ENCODE measurements at places on chromosomes 3 and 15. TPM values are rescaled to one million over a fixed set of nuclear protein-coding genes. Genes with fewer than 3 reads are reported as not detected.

ATP10A gene
- 11.1 TPM for polyA plus RNA-seq

FAM107A gene
- 4.9 TPM for polyA plus RNA-seq

BMF gene
- 9.3 TPM for polyA plus RNA-seq

ACTRT3 gene
- polyA plus RNA-seq: 0.32 TPM

DGKG gene
- 2.9 TPM for polyA plus RNA-seq

DNA sequence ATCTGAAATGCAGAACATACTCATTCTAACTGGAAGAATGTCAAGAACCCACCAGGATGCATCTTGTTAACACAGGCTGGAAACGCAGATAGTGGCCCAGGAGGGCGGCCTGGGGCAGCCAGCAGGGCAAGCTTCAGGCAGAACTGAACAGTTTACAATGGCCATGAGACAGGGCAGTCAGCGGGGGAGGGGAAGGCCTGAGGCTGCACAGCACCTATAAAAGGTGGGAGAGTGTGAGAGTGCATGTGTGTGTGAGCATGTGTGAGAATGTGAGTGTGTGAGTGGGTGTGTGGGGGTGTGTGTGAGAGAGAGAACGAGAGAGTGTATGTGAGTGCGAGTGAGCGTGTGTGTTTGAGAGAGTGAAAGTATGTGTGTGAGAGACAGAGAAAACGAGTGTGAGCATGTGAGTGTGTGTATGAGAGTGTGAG is 26.8 kb upstream of the SLCO2A1 start:
- H3K36me3 ChIP-seq: no peaks in the 10 kb centered on the region
- no peaks in the 10 kb centered on the region for H3K4me1 ChIP-seq
- no peaks in the 10 kb centered on the region for H3K27me3 ChIP-seq

DNA sequence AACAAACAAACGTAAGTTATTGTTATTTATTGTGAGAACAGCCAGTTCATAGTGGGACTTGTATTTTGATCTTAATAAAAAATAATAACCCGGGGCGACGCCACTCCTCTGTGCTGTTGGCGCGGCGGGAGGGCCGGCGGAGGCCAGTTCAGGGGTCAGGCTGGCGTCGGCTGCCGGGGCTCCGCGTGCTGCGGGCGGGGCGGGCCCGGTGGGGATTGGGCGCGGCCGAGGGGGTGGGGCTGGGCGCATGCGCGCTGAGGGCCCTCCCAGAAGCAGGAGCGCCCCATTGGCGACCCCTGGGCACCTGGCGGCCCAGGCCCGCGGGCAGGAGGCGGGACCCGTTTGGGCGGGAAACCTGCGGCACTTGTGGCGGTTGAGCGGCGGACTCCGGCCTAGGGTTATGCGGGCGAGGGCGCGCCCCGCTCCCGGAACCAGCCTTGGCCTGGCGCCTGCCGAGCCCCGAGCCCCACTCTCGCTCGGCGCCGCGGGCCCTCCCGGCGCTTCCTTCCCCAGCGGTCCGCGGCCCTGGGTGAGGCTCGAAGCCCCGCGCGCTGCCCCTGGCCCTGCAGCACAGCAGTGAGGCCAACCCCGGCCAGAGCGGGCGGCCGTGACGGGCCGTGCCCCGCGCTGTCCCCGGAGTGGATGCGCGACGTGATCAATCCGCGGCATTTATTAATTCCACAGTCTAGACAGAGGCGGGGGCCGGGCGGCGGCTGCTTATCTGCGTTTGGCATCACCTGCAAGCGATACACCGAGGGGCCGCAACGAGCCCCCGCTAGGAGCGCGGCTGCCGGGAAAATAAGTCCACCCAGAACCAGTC is 6.0 kb downstream of the ISL2 start:
- no peak for DNase-seq
- H3K4me3 ChIP-seq: no peak overlapping the region
- H3K36me3 ChIP-seq: no peaks in the 10 kb centered on the region
- H3K4me1 ChIP-seq: peaks cover 31% of the 10 kb centered on the region
- no peak overlapping the region for H3K27ac ChIP-seq

DNA sequence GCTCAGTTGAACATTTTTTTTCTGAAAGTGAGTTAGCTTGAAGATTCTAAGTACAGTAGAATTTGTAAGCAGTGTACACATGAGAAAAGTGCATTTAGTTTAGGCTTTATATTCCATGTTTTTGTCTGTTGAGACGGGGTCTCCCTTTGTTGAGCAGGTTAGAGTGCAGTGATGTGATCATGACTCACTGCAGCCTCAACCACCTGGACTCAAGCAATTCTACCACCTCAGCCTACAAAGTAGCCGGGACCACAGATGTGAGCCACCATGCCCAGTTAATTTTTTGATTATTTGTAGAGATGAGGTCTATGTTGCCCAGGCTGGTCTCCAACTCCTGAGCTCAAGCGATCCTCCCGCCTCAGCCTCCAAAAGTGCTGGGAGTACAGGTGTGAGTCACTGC is 5.3 kb upstream of the CSNK1G1 start:
- H3K4me1 ChIP-seq: peaks cover 6% of the 10 kb centered on the region
- no peak overlapping the region for H3K27ac ChIP-seq
- DNase-seq: no peak
- H3K36me3 ChIP-seq: no peaks in the 10 kb centered on the region
- H3K27me3 ChIP-seq: no peaks in the 10 kb centered on the region

- H3K4me3 ChIP-seq: no peak overlapping the region
- no peak for DNase-seq
- no peak overlapping the region for H3K27ac ChIP-seq
- no peaks in the 10 kb centered on the region for H3K36me3 ChIP-seq
These were observed 5.6 kb upstream of the P2RY14 start for GRCh38 chr3:151283907-151284461.

- peak overlapping the region; percentile 32 for H3K27ac ChIP-seq
- no peaks in the 10 kb centered on the region for H3K27me3 ChIP-seq
- no peak overlapping the region for H3K4me3 ChIP-seq
- H3K36me3 ChIP-seq: no peaks in the 10 kb centered on the region
- H3K4me1 ChIP-seq: no peaks in the 10 kb centered on the region
- no peak for DNase-seq
These were observed 30.7 kb downstream of the CLEC3B start for GRCh38 chr3:45056608-45057301.

DNA sequence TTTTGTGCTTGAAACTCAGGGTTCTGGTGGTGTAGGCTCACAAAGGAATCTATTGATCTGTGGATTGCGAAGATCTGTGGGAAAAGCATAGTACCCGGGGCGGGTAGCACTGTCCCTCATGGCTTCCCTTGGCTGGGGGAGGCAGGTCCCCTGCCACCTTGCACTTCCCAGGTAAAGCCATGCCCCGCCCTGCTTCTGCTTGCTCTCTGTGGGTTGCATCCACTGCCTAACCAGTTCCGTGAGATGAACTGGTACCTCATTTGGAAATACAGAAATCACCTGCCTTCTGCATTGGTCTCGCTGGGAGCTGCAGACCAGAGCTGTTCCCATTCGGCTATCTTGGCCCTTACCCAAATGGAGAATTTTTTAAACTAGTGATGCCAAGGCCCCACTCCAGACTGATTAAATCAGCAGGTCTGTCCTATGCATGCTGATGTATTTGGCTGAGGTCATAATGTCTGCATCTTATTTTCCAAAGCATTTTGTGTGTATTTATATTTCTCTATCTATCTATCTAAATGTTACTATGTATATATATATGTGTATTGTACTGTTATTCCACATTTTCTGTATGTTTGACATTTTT is 65.5 kb upstream of the SLC7A14 start:
- no peaks in the 10 kb centered on the region for H3K4me1 ChIP-seq
- no peak overlapping the region for H3K4me3 ChIP-seq
- no peak for DNase-seq
- H3K27me3 ChIP-seq: no peaks in the 10 kb centered on the region
- no peaks in the 10 kb centered on the region for H3K36me3 ChIP-seq

- H3K4me1 ChIP-seq: no peaks in the 10 kb centered on the region
- no peak for DNase-seq
- H3K27ac ChIP-seq: no peak overlapping the region
- no peaks in the 10 kb centered on the region for H3K27me3 ChIP-seq
These were observed 65.8 kb upstream of the GSK3B start for GRCh38 chr3:120160050-120160449.

- H3K27me3 ChIP-seq: no peaks in the 10 kb centered on the region
- DNase-seq: no peak
- H3K36me3 ChIP-seq: no peaks in the 10 kb centered on the region
- no peaks in the 10 kb centered on the region for H3K4me1 ChIP-seq
- H3K27ac ChIP-seq: no peak overlapping the region
- no peak overlapping the region for H3K4me3 ChIP-seq
These were observed 132.4 kb downstream of the EPHA3 start for GRCh38 chr3:89239774-89240173.

DNA sequence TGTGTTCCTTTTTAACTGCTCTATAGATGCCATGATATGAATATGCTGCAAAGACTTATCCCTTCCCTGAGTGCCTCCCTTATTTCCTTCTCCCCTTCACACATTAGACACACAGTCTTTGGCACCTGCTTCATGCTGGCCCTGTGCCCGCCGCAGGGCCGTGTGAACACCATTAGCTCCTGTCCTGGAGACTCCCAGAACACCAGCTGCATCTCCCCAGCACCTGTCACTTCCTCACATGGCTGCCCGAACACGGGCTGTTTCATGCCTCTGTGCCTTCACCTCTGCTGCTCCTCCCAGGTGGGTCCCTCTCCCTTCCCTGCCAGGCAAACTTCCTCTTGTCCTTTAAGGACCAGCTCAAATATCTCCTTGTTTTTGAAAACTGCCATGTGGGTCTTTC is 40.5 kb upstream of the SEC13 start:
- DNase-seq: no peak
- no peak overlapping the region for H3K27ac ChIP-seq
- no peaks in the 10 kb centered on the region for H3K4me1 ChIP-seq
- no peaks in the 10 kb centered on the region for H3K27me3 ChIP-seq
- H3K36me3 ChIP-seq: no peaks in the 10 kb centered on the region

- H3K36me3 ChIP-seq: no peaks in the 10 kb centered on the region
- no peak overlapping the region for H3K4me3 ChIP-seq
- H3K4me1 ChIP-seq: peaks cover 33% of the 10 kb centered on the region
- DNase-seq: no peak
- H3K27ac ChIP-seq: peak overlapping the region; percentile 15
These were observed 48.9 kb downstream of the XXYLT1 start for GRCh38 chr3:195221876-195222617.

DNA sequence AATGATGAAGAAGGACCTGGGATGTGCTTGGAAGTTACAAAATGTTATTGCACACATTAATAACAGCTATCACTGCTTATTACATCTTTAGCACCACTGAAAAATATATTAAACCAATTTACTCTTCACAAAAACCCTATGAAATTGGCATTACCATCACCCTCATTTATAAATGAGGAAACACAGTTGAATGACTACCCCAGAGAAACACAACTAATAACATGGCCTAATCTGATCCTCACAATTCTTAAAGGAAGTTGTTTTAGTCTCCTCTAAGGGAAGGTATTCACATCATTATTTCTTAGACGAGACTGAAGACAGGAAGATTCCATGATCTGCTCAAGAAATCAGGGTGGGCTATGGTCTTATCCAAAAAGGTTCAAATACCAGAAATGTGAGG is 35.9 kb downstream of the INO80 start:
- H3K4me3 ChIP-seq: no peak overlapping the region
- no peaks in the 10 kb centered on the region for H3K27me3 ChIP-seq
- no peaks in the 10 kb centered on the region for H3K36me3 ChIP-seq
- H3K4me1 ChIP-seq: no peaks in the 10 kb centered on the region
- no peak overlapping the region for H3K27ac ChIP-seq
- DNase-seq: no peak

All from adrenal gland (tissue), 19 donors.